ENCODE measurements at places on chromosomes 11 and 22.

DNA sequence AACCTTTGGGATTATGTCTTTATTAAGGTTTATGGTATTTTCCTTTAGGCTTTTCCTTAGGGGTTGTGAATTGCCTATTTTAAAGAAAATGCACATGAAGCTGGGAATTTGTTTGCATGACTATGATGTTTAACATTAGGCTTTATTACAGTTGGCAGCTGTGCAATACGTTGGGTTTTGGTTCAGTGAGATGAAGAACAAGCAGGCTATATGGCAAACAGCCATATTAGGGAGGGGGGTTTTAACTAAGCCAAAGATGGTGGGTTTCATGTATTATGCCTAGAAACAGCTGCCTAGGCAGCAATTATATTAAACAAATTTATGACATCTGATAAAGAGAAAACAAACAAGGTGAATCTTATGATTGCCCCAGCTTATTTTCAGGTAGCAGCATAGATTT is 880.8 kb downstream of the FAM181B start:
- DNase-seq: no peak

DNA sequence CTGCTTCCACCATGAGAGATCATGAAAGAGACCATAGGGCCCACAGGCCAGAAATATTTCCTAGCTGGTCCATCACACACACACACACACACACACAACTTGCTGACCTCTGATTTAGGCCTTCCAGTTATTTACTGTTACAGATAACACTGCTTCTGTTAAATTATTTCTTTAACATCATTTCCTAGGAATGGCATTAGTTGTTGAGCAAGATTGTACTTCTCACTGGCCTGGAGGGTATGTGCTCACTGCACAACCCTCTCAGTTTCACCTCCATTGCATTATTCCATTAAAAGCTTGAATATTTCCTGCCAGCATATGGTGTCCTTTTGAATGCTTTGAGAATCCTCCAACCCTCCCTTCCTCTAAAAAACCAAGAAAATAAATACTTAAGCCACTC is 104.4 kb downstream of the MICAL2 start:
- DNase-seq: no peak

- no peak for DNase-seq
These were observed 321.1 kb downstream of the MN1 start for GRCh38 chr22:27480487-27480886.

GRCh38 chr11:4068962-4069361 is 25.6 kb upstream of the RRM1 start:
- no peak for DNase-seq

GRCh38 chr11:106216281-106216680 is 138.8 kb downstream of the AASDHPPT start:
- DNase-seq: no peak

DNA sequence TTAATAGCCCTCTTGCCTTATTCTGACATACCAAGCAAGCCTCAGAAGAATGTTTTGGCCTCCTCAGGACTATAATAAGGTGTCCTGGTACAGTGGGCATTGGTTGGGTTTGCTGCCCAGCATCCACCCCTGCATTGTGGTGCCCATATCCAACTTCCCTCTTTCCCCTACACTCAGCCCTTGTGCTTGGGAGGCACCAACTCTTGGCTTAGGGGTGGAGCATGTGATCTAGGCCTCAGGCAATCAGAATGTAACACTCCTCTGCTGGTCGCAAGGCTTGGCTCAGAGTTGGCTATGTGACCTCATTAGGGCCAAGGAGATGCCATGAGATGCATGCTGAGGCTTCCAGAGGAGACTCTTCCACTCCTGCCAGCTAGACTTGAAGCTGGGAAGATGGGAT is 123.0 kb downstream of the CSNK2A3 start:
- DNase-seq: no peak

DNA sequence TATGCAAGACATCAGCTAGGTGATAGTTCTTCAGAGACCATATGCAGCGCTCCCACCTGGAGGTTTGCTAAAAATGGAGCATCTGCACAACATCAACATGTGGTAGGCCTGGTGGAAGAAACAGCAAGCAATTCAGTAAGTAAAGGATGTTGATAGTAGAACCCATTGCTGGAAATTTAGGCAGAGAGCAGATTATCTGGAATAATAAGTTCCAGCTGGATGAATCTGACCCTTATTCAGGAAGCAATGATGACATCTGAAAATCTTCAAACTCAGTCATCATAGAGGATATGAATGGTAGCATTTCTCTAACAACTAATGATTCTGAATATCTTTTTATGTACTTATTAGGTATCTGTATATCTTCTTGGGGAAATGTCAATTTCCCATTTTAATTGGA is 225.2 kb upstream of the ANO3 start:
- DNase-seq: no peak

- no peak for DNase-seq
These were observed 14.3 kb upstream of the LINC01488 start for GRCh38 chr11:69467196-69467595.

DNA sequence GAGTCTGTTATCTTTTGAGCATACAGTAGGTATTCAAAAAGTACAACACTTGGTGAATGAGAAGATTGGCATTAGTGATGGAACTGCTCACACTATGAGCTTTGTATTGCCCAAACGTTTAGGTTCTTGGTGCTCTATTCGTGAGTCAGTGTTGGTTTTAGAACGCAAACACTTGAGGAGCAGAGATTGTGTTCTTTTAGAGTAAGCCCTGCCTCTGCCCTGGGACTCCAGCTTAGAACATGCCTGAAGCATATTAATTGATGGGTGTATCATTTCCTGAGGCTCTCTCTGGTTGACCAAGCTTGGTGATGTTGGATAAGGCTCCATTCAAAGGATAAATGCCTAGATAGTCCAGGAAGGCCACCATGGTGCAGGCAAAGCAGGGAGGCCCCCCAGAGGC is 10.9 kb downstream of the MTNR1B start:
- no peak for DNase-seq

DNA sequence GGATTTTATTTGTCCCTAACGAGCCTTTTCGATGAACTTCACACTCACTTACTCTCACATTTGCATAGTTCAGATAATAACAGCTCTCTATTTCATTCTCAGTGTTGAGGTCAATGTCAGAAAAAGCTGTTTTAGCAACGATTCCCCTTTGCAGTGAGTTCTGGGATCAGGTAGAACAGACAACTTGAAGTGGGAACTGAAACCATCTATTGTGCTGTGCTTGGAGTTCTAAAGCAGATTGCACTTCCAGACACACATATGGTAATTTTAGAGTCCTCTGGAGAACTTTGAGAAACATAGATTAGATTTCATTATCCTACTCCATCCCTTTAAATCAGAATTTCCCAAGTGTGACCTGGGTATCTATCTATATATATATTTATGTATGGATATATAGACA is 124.6 kb upstream of the BLID start:
- no peak for DNase-seq

- no peak for DNase-seq
These were observed 97.6 kb downstream of the KCNQ1 start for GRCh38 chr11:2542406-2542805.

DNA sequence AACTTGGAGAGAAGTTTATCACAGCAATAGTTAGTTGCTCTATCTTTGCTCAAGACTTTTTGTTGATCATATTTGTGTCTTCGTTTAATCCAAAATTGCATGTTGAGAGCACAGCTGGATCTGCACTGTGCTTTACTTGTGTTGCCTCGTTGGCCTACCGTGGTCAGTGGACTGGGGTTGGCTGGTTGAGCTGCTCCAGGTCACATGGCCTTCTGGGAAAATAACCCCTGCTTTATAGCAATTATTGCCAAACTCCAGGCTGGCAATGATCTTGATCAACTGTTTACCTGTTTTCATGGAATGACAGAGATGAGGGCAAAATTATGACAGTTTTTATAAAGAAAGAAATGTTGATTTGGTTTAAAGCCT is 5.7 kb upstream of the PLET1 start:
- no peak for DNase-seq

GRCh38 chr11:126431401-126432064 is 76.0 kb downstream of the ST3GAL4 start:
- no peak for DNase-seq

GRCh38 chr22:30217698-30218560 is 28.6 kb downstream of the LIF start:
- no peak for DNase-seq

- no peak for DNase-seq
These were observed 35.0 kb downstream of the SGSM3 start for GRCh38 chr22:40405178-40406062.

DNA sequence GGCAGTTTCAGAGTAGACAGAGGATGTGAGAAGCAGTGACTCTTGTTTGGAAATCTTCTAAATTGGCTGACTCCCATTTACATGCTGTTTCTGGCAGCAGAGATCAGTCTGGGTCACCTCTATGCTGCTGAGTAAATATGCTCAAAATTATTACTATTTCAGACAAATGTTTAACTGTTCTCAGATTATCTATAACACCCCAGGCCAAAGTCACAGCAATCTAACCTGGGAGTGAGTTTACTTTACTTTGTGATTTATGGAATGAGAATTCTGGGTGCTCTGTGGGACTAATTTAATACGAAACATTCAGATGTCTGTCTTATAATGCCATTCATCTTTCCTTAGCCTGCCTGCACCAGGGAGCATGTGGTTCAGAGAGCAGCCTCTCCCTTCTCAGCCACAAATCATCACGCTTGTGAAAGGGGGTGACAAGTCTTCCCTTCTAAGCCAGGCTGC is 282.5 kb upstream of the MPPED2 start:
- DNase-seq: no peak

GRCh38 chr11:64250415-64251015 is 815 bp upstream of the PLCB3 start:
- DNase-seq: no peak

GRCh38 chr11:20029193-20029592 is 131.1 kb downstream of the DBX1 start:
- DNase-seq: no peak

GRCh38 chr22:25362883-25363240 is 143.4 kb downstream of the CRYBB2 start:
- no peak for DNase-seq

GRCh38 chr22:37741312-37741795 is 44.5 kb downstream of the TRIOBP start:
- no peak for DNase-seq

DNA sequence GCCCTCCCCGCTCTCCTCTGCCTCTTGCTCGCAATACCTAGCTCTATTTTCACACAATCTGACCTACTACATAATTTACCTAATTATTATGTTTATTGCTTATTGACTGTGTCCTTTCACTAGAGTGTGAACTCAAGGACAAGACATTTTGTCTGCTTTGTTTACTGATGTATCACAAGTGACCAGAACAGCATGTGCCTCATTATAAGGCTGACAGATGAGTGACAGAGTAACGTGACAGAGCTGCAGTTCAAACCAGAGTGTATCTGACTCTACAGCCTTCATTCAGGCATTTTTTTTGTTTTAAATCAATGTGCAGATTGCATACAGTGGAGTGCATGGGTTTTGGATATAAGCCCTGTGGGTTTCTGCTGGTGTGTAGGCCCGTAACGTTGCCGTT is 82.0 kb upstream of the RAB1B start:
- no peak for DNase-seq

DNA sequence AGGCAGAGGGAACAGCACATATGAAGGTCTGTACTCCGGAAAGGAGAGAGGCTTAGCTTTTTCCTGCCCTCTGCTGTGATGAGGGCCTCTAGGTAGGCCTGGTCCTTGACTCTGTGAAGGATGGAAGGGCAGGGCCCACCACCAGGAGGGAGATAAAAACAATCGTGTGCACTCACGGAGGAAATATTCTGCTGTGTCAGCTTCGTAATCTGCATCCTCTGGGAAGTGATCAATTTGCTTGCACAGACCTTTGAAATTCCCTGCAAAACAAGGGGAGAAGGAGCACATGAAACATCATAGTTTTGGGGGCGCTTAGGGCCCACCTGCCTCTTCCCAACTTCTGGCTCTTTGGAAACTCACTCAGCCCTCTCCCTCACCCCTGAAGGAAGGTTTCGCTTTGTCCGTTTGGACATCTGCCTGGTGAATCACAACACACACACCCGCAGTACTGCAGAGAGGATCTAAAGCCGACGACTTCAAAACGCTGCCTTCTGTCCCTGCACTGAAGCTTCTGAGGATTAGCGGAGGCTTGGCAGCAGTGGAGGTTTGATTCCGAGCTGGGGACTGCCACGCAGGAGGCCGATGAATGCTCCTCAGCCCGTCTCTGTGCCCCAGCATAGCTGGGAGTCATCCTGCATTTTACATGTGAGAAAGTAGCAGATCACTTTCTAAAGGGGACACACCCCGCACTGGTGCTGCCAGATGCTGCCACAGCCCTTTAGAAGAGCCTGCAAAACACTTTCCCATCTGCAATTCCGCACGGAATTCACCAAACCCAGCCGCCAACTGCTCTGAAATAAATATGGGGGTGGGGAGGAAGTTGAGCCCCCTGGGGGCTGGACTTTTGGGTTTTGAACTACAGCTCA is 58.6 kb upstream of the EIF3D start:
- no peak for DNase-seq

- no peak for DNase-seq
These were observed 44.7 kb upstream of the SERPIND1 start for GRCh38 chr22:20729194-20729593.

DNA sequence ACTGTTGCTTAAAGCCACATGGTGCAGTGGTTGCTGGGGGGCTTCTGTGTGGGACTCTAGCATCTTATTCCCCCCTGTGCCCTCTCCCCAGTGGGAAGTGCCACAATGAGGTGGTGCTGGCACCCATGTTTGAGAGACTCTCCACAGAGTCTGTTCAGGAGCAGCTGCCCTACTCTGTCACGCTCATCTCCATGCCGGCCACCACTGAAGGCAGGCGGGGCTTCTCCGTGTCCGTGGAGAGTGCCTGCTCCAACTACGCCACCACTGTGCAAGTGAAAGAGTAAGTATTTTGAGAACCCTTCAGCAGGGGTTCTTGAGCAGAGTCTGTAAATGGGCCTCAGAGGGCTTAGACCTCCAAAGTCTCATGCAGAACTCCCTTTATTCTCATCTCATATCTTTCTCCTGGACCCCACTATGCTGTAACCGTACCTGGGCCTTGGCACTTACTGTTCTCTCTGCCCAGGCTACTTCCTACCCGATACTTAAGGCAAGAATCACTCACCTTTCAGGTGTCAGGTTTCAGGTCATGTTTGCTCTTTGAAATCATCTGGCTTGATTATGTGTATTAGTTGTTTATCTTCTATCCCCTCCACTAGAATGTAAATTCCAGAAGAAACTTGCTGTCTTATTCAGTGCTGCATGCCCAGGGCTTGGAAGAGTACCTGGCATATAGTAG is 32.4 kb downstream of the PIK3IP1 start:
- no peak for DNase-seq

DNA sequence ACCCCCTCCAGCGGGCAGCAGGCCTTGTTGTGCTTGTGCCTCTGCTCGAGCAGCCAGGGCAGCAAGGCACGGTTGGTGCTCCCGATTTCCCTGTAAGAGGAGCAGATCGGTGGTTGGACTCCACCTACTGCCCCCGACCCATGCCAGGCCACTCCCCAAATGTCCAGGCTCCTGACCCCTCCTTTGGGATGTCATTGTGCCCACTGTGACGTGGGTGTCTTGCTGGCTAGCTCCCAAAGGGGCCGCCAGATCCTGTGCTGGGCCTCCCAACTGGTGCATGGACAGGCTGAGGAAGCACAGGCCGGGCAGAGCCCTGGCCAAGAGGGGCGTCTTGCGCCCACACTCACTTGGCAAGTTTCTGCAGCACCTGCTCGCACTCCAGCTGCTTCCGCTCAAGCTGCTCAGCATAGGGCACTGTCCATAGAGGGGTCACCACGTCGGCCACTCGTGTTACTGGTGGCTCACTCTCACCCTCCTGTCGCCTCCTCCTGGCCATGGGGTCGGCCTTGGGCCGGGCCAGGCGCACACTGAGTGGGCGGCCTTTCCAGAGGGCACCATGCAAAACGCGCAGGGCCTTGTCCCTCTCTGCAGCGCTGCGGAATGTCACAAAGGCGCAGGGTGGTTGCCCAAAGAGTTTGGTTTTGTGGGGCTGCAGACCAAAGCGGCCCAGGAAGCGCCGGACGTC is at the start of gene RANBP1:
TSS of gene RANBP1 (plus strand) at position 414 of the 685 bp plus-strand sequence. CDS start at position 495, 81 bp downstream.
- no peak for DNase-seq

GRCh38 chr22:20130319-20130718 is 1.3 kb upstream of the ZDHHC8 start:
- DNase-seq: no peak
